ENCODE measurements at places on chromosomes 4 and X. TPM values are rescaled to one million over a fixed set of nuclear protein-coding genes. Genes with fewer than 3 reads are reported as not detected.

DNA sequence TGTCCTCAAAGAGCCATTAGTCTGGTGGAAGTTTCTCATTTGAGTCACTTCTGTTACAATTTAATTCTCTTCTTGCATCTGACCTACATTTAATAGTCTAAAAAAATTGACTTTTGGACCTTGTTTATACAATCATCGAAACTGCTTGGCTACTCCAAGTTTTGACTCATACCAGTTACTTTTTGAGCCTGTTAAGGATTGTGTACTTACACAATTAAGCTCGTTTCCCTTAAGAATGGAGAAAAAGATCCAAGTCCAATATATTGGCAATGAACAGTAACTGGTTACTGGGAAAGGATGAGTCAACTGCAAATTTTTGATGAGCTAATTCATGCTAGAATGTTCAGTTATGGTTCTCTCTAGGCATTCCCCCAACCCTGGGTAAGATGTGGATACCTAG lies 58.2 kb downstream of the DCX start:
- DNase-seq, result no peak

DNA sequence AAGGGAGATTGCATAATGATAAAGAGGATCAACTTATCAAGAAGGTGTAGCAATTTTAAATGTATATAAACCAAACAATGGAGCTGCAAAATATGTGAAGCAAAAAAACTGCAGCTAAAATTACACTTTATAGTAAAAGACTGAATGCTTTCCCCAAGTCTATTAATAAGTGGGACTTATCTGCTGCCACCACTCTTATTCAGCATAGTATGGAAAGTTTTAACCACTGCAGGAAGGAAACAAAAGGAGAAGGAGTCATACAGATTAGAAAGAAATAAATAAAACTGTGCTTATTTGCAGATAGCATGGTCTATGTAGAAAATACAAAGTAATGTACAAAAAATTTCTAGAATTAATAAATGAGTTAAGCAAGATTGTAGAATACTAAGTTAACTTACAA lies 94.1 kb upstream of the GK2 start:
- no peak for DNase-seq

DNA sequence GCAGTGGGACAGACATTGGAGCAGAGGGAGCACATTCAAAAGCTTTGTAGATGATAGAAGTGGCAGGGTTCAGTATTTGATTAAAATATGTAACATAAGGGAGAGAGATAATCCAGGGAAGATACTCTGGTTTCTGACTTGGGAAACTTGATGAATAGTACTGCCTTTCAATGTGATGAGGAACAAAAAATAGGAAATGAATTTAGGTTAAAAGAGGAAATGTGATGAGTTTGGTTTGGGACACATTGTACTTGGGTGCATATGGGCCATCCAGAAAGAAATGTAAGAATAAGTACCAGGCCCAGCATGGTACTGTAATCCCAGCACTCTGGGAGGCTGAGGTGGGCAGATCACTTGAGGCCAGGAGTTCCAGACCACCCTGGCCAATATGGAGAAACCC lies 20.9 kb upstream of the NDNF start:
- DNase-seq, result no peak

Gene CENPE
- 12.4 TPM for total RNA-seq

- no peak for DNase-seq
Measured at GRCh38 chrX:12890467-12890866, 16.0 kb upstream of the TLR8 start.

- DNase-seq, result no peak
Measured at GRCh38 chr4:40713798-40714197, 36.0 kb upstream of the NSUN7 start.

DNA sequence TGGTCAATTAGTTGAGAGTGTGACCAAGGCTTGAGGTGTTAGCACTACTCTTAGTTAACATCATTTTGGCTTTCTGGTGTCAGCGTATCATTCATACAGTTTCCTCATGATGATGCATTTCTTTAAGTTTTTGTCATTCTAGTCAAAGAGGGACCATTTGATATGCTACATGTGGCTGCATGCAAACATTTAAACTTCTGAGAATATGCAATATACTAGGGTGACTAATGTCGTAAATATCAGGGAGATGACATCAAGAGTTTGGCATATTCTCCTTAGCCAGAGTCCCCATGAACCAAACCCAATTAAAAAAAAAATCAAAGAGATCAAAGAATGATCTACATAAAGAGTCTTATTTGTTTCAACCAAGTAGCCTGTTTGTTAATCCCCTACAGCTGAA lies 537.4 kb upstream of the PCDH7 start:
- DNase-seq, result no peak

- DNase-seq, result no peak
Measured at GRCh38 chr4:157824021-157824420, 348.8 kb downstream of the GASK1B start.

All from SK-MEL-5 (cell line).